ENCODE measurements at places on chromosomes 7 and 10. TPM values are rescaled to one million over a fixed set of nuclear protein-coding genes. Genes with fewer than 3 reads are reported as not detected.

NT5C3A gene
- total RNA-seq, result 38.9 TPM

EEPD1 gene
- total RNA-seq, result 2.1 TPM

VSIR gene
- 44.0 TPM for total RNA-seq

NPTX2 gene
- total RNA-seq, result not detected

LRRC4 gene
- not detected for total RNA-seq

ERVW-1 gene
- 0.51 TPM for total RNA-seq

TMEM225B gene
- total RNA-seq, result 0.27 TPM

ITPRID1 gene
- total RNA-seq, result 0.26 TPM

ARHGAP21 gene
- 99.1 TPM for total RNA-seq

DPP6 gene
- not detected for total RNA-seq

FAM237B gene
- not detected for total RNA-seq

ACBD7 gene
- 9.7 TPM for total RNA-seq

NYAP1 gene
- total RNA-seq, result 1.7 TPM

CALHM3 gene
- total RNA-seq, result 0.18 TPM

FAM25A gene
- total RNA-seq, result not detected

DEPP1 gene
- 7.0 TPM for total RNA-seq

BLNK gene
- total RNA-seq, result 0.30 TPM

TYSND1 gene
- total RNA-seq, result 29.4 TPM

POLR2J2 gene
- 13.7 TPM for total RNA-seq

GNAI1 gene
- 2.3 TPM for total RNA-seq

SUPV3L1 gene
- total RNA-seq, result 79.2 TPM

AMPH gene
- total RNA-seq, result not detected

GRM3 gene
- not detected for total RNA-seq

GIMAP6 gene
- total RNA-seq, result not detected

PRR15 gene
- 28.9 TPM for total RNA-seq

FFAR4 gene
- 2.7 TPM for total RNA-seq

CLDN3 gene
- total RNA-seq, result 19.6 TPM

PPP1R3A gene
- total RNA-seq, result not detected

HOXA13 gene
- total RNA-seq, result 0.68 TPM

SYT15B gene
- 0.11 TPM for total RNA-seq

GIMAP8 gene
- 0.07 TPM for total RNA-seq

CACNB2 gene
- total RNA-seq, result 0.98 TPM

NUP205 gene
- 114 TPM for total RNA-seq

CCDC172 gene
- total RNA-seq, result not detected

MRC1 gene
- total RNA-seq, result 0.05 TPM

CFAP70 gene
- total RNA-seq, result 0.26 TPM

SMKR1 gene
- total RNA-seq, result not detected

ITPRIP gene
- 3.1 TPM for total RNA-seq

SH2B2 gene
- total RNA-seq, result 10.6 TPM

MEST gene
- 270 TPM for total RNA-seq

APBB1IP gene
- total RNA-seq, result 0.16 TPM

CYP26C1 gene
- total RNA-seq, result 0.09 TPM

CLRN3 gene
- total RNA-seq, result 1.1 TPM

AKR1C1 gene
- 28.4 TPM for total RNA-seq

GPC2 gene
- total RNA-seq, result 5.0 TPM

Data from Caco-2 (cell line).